ENCODE measurements at places on chromosomes 13 and 19. TPM values are rescaled to one million over a fixed set of nuclear protein-coding genes. Genes with fewer than 3 reads are reported as not detected.

Gene ASF1B
- 131 TPM for total RNA-seq

DNA sequence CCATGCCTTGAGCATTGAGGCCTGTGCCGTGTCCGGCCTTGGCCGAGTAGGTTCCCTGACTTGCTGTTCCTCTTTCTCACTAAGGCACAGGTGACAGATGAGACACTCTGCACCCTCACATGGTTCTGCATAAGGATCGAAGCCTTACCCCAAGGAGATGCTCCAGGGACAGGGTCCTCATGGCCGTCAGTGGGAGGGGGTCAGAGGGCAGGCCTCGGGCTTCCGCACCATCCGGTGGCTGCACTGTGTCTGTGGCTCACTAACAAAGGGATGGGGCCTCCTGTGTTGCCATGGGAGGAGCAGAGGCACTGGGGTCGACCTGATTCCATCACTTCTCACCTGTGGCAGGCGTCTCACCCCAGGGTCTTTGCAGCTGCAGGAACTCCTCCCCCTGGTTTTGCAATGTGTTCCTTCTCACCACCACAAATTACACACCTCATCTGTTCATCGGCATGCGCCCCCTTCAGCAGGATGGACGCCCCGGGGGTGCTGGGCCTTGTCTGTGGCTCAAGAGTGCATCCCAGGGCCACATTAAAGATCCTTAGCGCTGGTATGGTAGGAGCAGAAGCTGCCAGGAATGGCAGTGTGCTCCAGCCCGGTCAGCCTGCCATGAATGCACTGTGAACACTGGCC is 113.3 kb upstream of the SOX1 start:
- no peak overlapping the region for H3K4me3 ChIP-seq
- H3K36me3 ChIP-seq, result no peaks in the 10 kb centered on the region
- H3K27me3 ChIP-seq, result no peaks in the 10 kb centered on the region
- H3K4me1 ChIP-seq, result no peaks in the 10 kb centered on the region
- DNase-seq, result no peak

DNA sequence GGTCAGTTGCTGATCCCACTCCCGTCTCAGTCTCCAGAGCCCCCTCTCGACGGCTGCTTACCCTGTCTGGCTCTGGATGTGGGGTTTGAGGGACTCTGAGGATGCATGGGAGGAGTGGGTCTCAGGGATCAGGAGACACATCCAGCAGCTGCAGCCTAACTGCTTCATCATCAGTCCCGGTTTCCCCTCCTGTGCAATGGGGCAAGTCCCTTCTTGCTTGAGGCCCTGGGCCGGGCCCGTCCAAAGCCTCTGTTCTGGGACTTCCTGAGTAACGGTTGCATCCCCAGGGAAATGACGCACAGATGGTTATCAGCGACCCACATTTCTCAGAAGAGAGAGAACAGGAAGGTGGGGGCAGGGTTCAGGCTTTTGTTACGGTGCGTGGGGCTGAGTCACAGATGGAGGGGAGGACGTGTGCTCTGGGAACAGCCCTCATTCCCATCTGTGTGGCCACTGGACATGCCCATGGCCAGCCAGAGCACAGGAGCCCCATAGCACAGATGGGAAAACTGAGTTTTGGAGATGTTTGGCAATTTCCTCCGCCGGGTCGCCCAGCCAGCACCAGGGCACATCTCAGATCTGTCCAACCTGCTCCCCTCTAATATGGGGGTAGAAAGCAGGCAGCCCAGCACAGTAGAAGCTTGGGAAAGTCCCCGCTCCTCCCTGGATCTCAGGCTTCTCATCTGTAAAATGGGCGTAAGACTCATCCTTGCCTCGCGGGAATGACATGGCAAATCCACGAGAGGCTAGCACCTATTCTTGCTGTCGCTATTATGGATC is 19.3 kb downstream of the GNA15 start:
- DNase-seq, result peak; percentile 85
- no peak overlapping the region for H3K27ac ChIP-seq
- H3K36me3 ChIP-seq, result peaks cover 30% of the 10 kb centered on the region
- H3K4me1 ChIP-seq, result peaks cover 19% of the 10 kb centered on the region
- no peaks in the 10 kb centered on the region for H3K27me3 ChIP-seq

GRCh38 chr19:57028804-57029525 is 90.8 kb upstream of the USP29 start:
- H3K27ac ChIP-seq, result no peak overlapping the region
- no peak overlapping the region for H3K4me3 ChIP-seq
- no peaks in the 10 kb centered on the region for H3K36me3 ChIP-seq
- no peaks in the 10 kb centered on the region for H3K4me1 ChIP-seq

Gene ZNF816
- total RNA-seq, result 11.2 TPM

- no peak for DNase-seq
- no peaks in the 10 kb centered on the region for H3K36me3 ChIP-seq
- no peak overlapping the region for H3K27ac ChIP-seq
Measured at GRCh38 chr13:50170447-50171037, 155.3 kb downstream of the KCNRG start.

DNA sequence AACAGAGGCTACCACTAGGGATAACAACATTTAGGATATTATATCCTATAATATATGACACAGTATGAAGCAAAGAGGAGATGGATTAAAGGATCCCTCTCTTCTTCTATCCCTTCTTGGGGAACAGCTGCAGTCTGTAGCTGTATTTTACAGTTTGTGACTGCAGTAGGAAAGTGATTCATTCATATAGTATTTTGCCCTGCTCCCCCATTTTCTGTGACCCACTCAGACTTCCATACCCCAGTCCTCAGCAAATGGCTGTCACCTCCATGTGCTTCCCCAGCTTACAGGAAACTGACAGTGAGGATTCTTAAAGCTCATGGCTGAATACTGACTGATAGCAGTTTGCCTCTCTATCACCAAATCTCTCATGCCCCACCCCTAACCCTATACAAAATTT is 27.5 kb downstream of the MICU2 start:
- no peak for DNase-seq
- H3K4me3 ChIP-seq, result no peak overlapping the region
- no peaks in the 10 kb centered on the region for H3K27me3 ChIP-seq
- H3K36me3 ChIP-seq, result peaks cover 2% of the 10 kb centered on the region
- H3K4me1 ChIP-seq, result peaks cover 14% of the 10 kb centered on the region

Gene PNMA8A
- total RNA-seq, result not detected

DNA sequence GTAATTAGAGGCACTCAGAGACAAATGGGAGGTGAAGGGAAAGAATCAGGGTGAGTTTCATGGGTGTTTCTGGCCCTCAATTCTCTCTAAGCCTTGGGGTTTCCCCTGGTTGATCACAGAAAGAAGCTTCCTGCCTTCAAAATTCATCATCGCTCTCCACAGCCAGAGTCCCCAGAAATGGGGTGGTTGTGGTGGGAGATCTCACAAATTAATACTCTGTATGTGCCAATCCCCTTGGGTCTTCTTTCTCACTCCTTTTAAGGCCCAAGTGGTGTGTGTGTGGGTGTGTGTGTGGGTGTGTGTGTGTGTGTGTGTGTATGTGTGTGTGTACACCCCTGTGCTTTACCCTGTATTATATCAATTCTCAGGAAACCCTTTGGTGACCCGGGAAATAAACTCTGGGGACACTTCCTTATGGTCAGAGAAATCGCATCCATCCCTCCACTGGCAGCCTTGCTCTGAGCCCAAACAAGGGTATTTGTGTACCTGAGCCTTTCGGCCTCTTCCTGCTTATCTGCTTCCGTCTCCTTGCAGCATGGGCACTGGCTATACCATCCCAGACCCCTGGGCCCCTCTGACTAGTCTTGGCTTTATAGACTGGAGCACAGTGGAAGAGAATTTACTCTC is 2.8 kb upstream of the FCGBP start:
- H3K27ac ChIP-seq, result peak overlapping the region; percentile 73
- H3K4me3 ChIP-seq, result no peak overlapping the region
- peak; percentile 46 for DNase-seq
- H3K4me1 ChIP-seq, result peaks cover 70% of the 10 kb centered on the region
- H3K36me3 ChIP-seq, result peaks cover 27% of the 10 kb centered on the region

Gene MUC16
- total RNA-seq, result under 0.01 TPM

Gene SMIM44
- not detected for total RNA-seq

Gene LIM2
- total RNA-seq, result not detected

Gene KL
- total RNA-seq, result 0.11 TPM

DNA sequence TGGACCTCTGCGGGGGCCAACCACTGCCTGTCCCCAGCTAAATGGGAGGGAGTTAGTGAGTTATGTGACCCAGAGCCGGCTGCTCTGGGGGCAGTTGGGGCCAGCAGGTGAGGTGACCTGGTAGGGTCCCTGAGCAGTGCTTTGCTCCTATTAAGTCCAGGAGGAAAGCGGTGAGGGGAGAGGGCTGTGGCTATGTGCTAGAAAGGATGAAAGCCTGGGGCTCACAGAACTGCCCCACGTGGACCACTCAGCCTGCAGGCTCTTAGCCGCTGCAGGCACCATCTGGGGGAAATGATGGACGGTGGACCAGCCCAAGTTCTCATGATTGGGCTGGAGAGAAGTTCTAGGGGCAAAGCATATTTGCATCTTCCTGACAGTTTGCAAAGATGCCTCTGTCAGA is 67.6 kb upstream of the ZNF536 start:
- H3K36me3 ChIP-seq, result no peaks in the 10 kb centered on the region
- no peaks in the 10 kb centered on the region for H3K27me3 ChIP-seq
- H3K4me3 ChIP-seq, result no peak overlapping the region
- no peak for DNase-seq
- no peak overlapping the region for H3K27ac ChIP-seq

DNA sequence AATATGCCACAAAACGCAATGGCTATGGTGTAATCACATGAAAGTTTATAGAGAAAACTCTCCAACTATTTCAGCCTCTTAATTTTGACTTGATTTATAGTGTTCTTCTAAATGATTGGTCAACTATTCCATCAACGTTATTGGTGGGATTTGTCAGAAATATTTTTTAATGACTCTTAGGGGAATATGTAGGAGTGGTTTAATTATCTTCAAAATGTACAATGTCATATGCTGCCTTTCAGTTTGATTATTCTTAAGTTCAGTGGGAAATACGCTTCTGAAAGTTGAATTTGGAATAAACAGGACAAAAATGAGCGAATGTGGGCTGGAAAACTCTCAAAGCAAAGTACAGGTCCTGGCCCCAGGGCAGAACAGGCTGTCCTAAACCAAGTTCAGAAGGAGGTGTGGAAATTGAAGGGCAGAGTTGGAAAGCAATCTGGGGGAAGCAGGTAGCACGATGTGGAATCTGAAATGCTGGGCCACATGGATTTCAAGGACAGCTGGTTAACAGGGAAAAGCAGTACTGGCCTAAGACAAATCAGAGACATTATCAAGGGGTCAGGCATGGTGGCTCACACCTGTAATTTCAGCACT is 60.8 kb upstream of the MYCBP2 start:
- H3K4me1 ChIP-seq, result peaks cover 13% of the 10 kb centered on the region
- DNase-seq, result no peak
- no peaks in the 10 kb centered on the region for H3K36me3 ChIP-seq
- no peak overlapping the region for H3K27ac ChIP-seq
- peaks cover 7% of the 10 kb centered on the region for H3K27me3 ChIP-seq
- no peak overlapping the region for H3K4me3 ChIP-seq

GRCh38 chr13:43731296-43731695 is 55.5 kb downstream of the ENOX1 start:
- no peak overlapping the region for H3K4me3 ChIP-seq
- H3K27me3 ChIP-seq, result peaks cover 19% of the 10 kb centered on the region

GRCh38 chr19:14023404-14024235 is 4.3 kb upstream of the RLN3 start:
- no peaks in the 10 kb centered on the region for H3K36me3 ChIP-seq
- DNase-seq, result no peak
- peaks cover 16% of the 10 kb centered on the region for H3K4me1 ChIP-seq
- H3K27me3 ChIP-seq, result peaks cover 3% of the 10 kb centered on the region
- H3K27ac ChIP-seq, result no peak overlapping the region

- no peak overlapping the region for H3K27ac ChIP-seq
- H3K27me3 ChIP-seq, result no peaks in the 10 kb centered on the region
- no peaks in the 10 kb centered on the region for H3K36me3 ChIP-seq
- no peaks in the 10 kb centered on the region for H3K4me1 ChIP-seq
Measured at GRCh38 chr13:68872338-68872737, 1235.3 kb upstream of the ATXN8OS start.

DNA sequence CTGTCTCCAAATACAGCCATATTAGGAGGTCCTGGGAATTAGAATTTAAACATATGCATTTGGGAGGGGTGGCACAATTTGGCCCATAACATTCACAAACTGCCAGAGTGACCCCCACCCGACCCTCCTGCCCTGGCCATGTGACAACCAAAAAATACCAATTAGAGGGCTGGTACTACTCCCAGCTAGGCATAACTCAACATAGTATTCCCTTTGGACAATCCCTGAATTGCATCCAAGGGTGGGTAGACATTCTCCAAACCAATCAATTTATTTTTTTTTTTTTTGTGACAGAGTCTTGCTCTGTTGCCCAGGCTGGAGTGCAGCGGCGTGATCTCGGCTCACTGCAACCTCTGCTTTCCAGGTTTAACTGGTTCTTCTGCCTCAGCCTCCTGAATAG is 29.8 kb downstream of the CLEC17A start:
- no peaks in the 10 kb centered on the region for H3K27me3 ChIP-seq
- DNase-seq, result no peak
- no peaks in the 10 kb centered on the region for H3K36me3 ChIP-seq
- H3K27ac ChIP-seq, result no peak overlapping the region

Gene ZNF69
- 4.0 TPM for total RNA-seq

Gene KIR3DL2
- 0.61 TPM for total RNA-seq

Gene LILRA1
- not detected for total RNA-seq

Gene KLK7
- not detected for total RNA-seq

DNA sequence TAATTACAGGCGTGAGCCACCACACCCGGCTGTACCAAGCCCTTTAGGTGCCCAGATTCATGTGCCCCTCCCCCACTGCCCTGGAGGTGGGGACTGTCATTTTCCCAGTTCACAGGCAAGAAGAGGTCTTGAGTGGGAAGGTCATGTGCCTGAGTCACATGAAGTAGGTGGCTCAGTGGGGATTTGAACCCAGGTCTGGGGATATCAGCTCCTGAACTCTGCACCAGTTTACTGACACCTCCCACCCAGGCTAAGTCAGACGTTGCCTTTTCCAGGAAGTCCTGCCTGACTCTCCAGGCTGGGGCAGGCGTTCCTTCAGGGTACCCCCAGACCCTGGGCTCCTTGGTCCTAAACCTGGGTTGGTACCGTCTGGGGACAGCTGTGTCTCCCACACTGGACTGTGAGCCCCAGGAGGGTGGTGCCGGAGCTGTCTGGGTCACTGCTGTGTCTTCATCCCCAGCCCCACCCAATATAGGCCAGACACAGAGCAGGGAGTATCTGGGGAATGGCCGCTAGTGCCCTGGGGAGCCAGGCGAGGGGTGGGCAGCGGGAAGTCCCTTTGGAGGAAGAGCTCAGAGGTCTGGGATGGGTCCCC is 8.6 kb downstream of the VASP start:
- H3K4me1 ChIP-seq, result peaks cover 69% of the 10 kb centered on the region
- H3K27ac ChIP-seq, result peak overlapping the region; percentile 85
- DNase-seq, result no peak
- peak overlapping the region; percentile 57 for H3K4me3 ChIP-seq

Gene FREM2
- not detected for total RNA-seq

Gene FFAR1
- total RNA-seq, result not detected

GRCh38 chr19:4172861-4173473 is 9.4 kb downstream of the SIRT6 start:
- H3K4me3 ChIP-seq, result no peak overlapping the region
- H3K27ac ChIP-seq, result no peak overlapping the region
- DNase-seq, result peak; percentile 79

Gene NLRP9
- total RNA-seq, result not detected

- H3K36me3 ChIP-seq, result peaks cover 3% of the 10 kb centered on the region
- H3K4me3 ChIP-seq, result no peak overlapping the region
- H3K27ac ChIP-seq, result no peak overlapping the region
- H3K27me3 ChIP-seq, result peaks cover 5% of the 10 kb centered on the region
- H3K4me1 ChIP-seq, result no peaks in the 10 kb centered on the region
- DNase-seq, result no peak
Measured at GRCh38 chr19:1232652-1233072, 5.1 kb downstream of the CBARP start.

Measured in activated CD8-positive, alpha-beta T cell treated with anti-CD3 and anti-CD28 coated beads, Interleukin-2, amount 10 ng/mL, durations not matched to agents 7 days and 5 days (primary cell).